ENCODE measurements at places on chromosomes 4 and X.

GRCh38 chrX:10401239-10401638 is 219.1 kb downstream of the MID1 start:
- DNase-seq = no peak

- DNase-seq = peak; percentile 49
Observed at GRCh38 chr4:13891544-13891939, 264.0 kb upstream of the BOD1L1 start.

GRCh38 chr4:3613967-3614730 is 81.9 kb upstream of the LRPAP1 start:
- no peak for DNase-seq

DNA sequence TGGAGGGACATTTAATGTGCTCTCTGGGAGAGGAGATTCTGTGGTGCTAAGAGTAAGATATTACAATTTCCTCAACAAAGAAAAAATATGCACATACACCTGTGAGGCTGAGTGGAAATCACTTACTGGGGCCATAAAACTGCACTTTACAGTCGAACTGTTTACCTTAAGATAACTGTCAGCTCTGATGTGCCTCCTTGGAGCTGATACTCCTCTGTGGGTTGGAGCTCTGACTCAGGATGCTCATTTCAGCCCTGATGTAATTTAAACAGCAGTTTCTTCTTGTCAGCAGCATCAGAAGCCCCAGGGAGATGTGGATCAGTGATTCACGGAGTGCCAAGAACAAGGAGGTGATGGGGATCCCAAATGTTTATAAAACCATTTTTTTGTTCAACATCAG is 241.9 kb upstream of the SFRP2 start:
- no peak for DNase-seq

DNA sequence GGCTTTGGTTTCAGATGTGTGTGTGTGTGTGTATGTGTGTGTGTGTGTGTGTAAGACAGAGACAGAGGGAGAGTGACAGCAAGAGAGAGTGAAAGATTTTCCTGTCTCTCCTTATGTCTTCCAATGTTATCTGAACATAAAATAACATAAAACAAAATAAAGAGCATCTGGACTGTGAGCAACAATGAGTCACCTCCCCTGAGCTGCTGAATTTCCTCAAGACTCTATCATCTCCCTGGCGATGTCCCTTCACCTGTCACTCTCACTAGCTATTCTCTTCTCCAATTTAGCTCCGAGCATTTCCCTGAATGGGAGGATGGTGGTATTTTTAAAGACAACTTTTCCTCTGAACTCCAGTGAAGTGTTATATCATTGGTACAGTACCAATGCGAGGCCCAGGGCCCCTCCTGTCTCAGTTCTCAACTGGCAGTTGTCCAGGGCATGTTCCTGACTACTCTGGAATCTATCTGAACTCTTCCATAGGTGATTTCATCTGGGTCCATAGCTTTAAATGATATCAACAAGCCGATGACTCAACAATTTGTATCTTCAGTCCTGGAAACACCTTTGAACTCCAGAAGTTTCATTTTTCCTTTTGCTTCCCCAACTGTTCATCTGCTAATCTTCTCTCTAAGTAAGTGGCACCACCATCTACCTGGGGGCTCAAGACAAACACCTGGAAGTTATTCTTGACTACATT is 195.0 kb upstream of the CLNK start:
- no peak for DNase-seq

DNA sequence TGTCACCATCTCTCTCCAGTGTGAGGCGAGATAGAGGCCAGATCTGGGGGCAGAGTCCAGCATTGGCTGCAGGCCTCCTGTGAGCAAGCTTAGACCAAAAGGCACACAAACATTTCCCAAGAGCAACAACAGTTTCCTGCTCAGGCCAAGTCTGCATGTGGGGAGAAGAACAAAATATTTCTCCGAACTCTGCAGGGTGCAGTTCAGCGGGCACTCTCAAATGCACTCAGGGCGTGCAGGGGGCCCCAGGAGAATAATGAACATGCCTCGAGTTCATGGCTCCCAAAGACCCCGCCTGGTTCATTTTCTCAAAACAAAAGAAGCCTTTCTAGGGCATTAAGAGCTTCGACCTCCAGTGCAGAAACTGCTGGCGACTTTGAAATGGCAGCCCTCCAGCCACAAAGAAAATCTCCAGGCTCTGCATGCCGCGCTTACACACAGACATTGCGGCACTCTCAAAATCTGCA is 57.8 kb upstream of the HELT start:
- DNase-seq = no peak

Measured in fibroblast of villous mesenchyme (primary cell).